ENCODE measurements at places on chromosomes 3 and 15. TPM values are rescaled to one million over a fixed set of nuclear protein-coding genes. Genes with fewer than 3 reads are reported as not detected.

GRCh38 chr15:98856532-98856907 lies 151.1 kb downstream of the PGPEP1L start:
- no peak for DNase-seq

DNA sequence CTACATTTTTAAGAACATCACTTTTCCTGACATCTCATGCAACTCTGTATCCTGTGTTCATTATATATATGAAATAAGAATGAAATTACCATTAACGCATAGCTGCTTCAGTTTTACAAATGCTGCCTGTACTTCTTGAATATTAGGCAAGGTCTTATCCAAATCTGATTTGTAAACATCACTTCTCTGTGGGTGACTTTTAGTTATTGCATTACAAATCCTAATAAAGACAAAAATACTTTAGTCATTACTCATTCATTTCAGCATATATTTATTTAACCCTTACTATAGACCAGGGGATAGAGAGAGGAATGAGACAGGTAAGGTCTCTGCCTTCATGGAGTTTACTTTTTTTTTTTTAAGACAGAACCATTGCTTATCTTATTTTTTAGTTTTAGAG lies 36.8 kb downstream of the MTMR10 start:
- DNase-seq: no peak

GRCh38 chr3:76842216-76842615 lies 197.7 kb upstream of the ROBO2 start:
- DNase-seq: no peak

GRCh38 chr3:152317956-152318355 lies 49.2 kb downstream of the MBNL1 start:
- DNase-seq: no peak

- DNase-seq: no peak
Observed at GRCh38 chr15:75659928-75660645, 12.4 kb downstream of the SNX33 start.

GRCh38 chr15:87489902-87490665 lies 766.5 kb downstream of the NTRK3 start:
- no peak for DNase-seq

DNA sequence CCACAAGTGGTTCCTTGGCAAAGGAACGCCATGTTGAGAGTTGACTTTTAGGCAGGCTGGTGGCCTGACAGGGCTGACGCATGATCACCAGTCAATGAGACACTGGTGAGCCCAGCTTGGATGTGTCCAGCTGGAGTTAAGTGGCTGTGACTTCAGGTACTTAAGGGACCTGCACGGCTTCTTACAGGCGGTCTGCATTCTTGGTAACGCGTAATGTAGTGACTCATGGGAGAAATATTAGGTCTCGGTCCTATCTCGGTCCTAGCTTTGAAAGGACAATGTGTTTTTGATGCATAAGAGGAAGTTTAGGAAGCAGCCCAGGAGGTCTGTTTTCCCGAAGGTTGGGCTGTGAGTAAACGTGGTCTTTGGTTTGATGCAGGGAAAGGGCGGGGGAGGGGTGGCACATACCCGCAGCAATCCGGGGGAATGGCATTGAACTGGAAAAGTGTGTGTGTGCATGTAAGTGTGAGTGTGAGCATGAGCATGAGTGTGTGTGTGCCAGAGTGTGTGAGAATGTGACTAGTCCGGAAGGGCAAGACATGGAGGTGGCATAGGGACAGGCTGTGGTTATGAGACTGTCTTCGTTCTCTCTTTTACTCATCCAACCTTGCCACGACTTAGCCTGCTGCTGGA lies 55.3 kb downstream of the FAM43A start:
- DNase-seq: peak; percentile 89

DNA sequence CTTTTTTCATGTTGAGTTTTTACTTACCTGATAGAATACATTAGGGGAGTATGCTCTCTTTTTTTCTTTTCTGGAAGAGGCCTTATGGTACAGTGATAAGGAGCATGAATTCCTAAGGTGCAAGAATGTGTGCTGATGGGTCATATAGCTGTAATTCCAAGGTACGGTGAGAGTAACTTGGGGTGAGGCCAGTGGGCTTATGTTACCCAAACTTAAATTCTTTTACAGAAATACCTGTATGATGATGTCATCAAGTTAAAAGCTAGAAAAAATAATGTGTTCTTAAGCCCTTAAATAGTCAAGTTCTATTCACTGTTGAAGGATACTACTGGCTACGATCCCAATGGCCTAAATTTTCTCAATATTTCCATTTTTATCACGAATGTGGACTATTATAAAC lies 111.2 kb downstream of the GMPS start:
- no peak for DNase-seq

DNA sequence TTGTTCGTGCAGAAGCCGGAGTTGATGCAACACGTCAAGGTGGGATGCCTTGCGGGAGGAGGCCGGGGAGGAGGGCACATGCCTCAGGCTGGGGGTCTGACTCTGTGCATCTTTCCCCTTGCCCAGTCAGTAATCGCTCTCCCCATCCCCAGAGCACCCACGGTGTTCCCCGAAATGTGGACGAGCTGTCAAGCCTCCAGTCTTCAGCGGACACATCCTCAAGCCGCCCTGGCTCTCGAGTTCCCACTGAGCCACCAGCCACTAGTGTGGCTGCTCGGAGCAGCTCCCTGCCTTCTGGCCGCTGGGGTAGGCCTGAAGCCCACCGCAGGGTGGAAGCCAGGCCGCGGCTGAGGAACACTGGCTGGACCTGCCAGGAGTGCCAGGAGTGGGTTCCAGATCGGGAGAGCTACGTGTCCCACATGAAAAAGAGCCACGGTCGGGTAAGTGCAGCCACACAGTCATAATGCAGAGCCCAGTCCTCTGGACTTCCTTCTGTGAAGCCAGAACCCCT lies 18.7 kb upstream of the ALPK3 start:
- no peak for DNase-seq

GRCh38 chr3:32848215-32848614 lies 30.4 kb downstream of the TRIM71 start:
- DNase-seq: no peak

- no peak for DNase-seq
Observed at GRCh38 chr3:42898896-42899675, 6.9 kb upstream of the ZNF662 start.

DNA sequence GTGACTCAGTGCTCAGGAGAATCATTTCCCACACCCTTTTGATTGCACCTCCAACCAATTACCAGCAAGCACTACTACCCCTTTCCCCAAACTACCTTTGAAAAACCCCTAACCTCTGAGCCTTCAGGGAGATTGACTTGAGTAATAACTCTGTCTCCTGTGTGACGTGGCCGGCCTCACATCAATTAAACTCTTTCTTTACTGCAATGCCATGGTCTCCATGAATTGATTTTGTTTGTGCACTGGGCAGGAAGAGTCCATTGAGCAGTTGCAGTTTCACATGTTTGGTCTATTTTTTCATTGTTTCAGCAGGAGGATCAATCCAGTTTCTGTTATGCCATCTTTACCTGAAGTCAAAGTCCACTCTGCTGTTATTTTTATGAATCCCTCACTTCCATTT lies 32.4 kb downstream of the SCN11A start:
- DNase-seq: no peak

- DNase-seq: no peak
Observed at GRCh38 chr3:65030847-65031463, 343.2 kb upstream of the ADAMTS9 start.

GRCh38 chr3:172062761-172063160 lies 23.4 kb downstream of the FNDC3B start:
- DNase-seq: no peak

GRCh38 chr3:13308380-13308801 lies 111.7 kb downstream of the NUP210 start:
- DNase-seq: peak; percentile 21

DNA sequence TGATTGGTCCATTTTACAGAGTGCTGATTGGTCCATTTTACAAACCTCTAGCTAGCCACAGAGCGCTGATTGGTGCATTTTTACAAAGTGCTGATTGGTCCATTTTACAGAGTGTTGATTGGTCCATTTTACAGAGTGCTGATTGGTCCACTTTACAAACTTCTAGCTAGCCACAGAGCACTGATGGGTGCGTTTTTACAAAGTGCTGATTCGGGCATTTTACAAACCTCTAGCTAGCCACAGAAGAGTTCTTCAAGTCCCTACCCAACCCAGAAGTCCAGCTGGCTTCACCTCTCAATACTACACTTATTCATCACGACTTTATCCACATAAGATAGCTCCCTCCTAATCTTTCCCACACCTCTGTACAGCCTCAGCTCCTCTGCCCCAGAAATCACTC lies 899.8 kb downstream of the TUSC7 start:
- no peak for DNase-seq

DNA sequence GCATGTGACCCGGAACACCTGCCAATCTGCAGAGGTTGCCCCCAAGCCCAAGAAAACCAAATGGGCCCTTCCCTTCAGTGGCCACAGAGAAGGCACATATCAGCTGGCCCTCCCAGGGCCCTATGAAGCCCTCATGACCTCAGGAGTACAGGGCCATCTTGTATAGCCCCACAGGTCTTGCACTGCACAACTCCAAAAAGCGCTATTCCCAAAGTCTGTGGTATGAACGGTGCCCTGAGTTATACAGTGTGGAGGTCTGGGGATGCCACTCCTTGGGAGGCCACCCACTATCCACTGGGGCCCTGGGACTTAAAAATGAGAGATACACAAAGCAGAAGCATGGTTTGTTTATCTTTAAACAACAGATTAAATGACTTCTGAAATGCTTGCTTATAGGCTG lies 61.5 kb downstream of the CAPN7 start:
- no peak for DNase-seq

DNA sequence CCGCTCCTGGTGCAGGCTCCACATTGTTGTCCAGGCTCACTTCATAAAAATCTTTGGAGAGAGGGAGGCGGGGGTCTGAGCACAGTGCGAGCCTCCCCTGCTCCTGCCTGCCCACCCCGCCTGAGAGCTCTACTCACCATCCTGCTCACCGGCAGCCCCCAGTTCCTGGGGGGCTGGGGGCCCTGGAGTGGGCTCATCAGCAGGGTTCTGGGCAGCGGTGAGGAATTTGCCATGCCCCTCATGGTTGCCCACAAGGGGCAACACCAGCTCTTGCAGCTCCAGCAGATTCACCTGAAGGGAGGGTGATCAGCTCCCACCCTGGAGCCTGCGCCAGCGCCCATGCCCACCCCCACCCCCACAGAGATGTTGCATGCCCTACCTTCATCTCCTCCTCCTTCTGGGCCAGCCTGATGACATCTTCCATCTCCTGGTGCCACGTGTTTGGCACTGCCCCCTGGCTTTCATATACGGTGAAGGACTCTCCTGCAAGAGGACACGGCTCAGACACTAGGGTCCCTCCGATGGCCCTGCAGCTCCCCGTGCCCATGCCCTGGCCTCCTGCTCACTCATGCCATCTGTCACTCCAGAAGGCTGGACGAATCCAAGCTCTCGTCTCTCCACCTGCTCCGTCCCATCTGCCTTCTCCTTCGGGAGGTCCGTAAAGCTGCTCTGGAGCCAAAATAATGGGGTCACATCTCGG lies 162.1 kb downstream of the TBC1D2B start:
- no peak for DNase-seq

GRCh38 chr3:141000686-141001085 lies 50.5 kb upstream of the SPSB4 start:
- no peak for DNase-seq

DNA sequence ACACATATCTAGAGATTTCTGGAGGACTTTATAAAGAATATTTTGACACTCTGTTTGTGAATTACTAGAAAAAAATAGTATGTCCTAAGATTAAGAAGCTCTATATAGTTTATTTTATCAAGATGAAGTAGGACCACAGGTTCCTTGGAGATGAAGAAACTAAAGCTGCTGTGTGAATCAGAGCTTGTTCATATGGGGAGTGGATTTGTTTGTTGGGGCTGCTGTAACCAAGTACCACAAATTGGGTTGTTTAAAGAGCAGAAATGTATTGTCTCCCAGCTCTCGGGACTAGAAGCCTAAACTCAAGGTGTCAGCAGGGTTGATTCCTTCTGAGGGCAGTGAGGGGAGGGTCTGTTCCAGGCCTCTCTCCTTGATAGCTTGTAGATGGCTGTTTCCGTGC lies 270.6 kb upstream of the UMPS start:
- DNase-seq: no peak

DNA sequence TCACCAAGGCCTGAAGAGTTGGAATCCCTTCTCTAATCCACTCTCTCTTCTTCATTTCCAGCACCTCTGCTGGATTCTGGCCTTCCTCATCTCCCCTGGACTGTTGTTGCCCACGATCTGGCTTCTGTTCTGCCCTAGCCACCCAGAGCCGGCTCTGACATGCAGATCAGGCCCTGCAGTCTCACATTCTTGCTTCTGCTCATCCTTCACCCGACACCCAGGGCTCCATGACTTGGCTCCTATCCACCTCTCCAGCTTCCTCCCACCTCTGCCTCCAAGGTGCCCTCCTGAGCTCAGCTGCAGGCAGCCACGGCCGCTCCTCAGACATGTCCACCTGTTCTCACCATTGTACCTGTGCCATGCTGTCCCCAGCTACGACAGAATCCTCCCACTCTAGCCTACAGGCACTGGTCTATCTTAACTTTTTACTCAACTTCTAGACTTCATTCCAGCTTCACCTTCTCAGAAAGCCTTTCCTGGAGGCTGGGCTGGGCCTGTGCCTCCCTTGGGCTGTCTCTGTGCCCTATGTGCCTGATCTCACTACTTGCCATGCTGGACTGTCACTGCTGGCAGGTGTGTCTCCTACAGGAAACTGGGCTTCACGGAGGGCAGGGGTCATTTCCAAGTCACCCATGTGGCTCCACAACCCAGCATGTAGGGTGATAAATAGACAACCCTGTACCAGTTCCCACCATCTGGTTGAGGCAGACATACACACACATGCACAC lies 16.0 kb upstream of the TBC1D21 start:
- DNase-seq: no peak

GRCh38 chr15:56208185-56208584 lies 35.5 kb downstream of the RFX7 start:
- DNase-seq: peak; percentile 7

- DNase-seq: no peak
Observed at GRCh38 chr3:34387826-34388564, 589.6 kb downstream of the PDCD6IP start.

DNA sequence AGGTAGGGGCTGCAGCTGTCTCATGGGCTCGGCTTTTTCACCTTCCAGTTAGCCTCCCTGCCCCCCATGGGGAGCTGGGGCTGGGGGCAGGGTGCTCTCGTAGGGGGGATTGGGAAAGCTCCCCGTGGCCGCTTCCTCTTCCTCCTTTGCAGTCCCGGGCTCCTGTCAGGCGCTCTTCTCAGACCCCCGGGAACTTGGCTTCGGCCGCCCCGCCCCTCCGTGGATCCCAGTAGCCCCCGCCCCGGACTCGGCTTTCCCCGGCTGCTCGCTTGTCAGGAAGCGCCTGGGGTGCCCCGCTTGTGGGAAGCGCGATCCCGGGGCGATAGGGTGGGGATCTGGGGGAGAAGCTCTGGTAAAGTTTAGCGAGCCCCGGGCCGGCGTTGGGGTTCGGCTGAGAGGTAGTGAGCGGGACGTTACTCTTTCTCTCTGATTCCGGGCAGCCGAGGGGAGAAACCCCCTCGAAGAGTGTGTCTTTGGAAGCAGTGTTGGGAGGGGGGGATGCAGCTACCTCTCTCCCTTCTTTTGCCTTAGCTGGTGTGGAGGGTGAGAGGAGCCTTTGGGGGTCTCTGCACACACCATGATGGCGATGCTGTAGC lies 611 bp downstream of the PIAS1 start:
- peak; percentile 62 for DNase-seq

Gene KBTBD8
- 1.1 TPM for total RNA-seq

Gene TMEM207
- total RNA-seq: not detected

Gene IL17RE
- total RNA-seq: 6.6 TPM

Gene SCAANT1
- not detected for total RNA-seq

Gene GHSR
- total RNA-seq: not detected

Gene ANP32A
- total RNA-seq: 87.6 TPM

Gene ZMYND10
- 4.0 TPM for total RNA-seq

Gene LRRFIP2
- 147 TPM for total RNA-seq

Gene ZDHHC23
- 16.8 TPM for total RNA-seq

Gene MIX23
- total RNA-seq: 25.1 TPM

Gene MKRN2OS
- total RNA-seq: not detected

Gene CCRL2
- 0.68 TPM for total RNA-seq

Gene TMEM42
- 35.3 TPM for total RNA-seq

Gene CNTN4
- 33.6 TPM for total RNA-seq
